ENCODE measurements at places on chromosomes 2 and 18.

- no peak for DNase-seq
Measured at GRCh38 chr2:126792993-126793392, 105.7 kb upstream of the TEX51 start.

DNA sequence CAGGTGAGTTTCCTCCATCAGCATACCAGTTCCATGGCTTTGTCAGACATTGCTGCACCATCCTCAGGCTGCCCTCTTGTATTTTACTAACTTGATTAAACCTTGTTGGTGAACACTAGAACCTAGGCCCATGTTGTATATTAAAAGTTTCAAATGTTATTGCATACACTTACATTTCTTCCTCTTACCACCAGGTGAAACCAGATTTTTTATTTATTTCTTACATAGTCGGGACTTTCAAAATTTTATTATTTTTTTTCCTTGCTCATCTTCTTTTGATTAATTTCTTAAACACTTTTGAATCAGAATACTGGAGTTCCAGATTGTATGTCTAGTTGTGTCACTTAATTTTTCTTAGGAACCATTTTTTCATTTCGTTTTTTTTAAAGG lies 5.9 kb downstream of the CERS6 start:
- DNase-seq, result no peak

DNA sequence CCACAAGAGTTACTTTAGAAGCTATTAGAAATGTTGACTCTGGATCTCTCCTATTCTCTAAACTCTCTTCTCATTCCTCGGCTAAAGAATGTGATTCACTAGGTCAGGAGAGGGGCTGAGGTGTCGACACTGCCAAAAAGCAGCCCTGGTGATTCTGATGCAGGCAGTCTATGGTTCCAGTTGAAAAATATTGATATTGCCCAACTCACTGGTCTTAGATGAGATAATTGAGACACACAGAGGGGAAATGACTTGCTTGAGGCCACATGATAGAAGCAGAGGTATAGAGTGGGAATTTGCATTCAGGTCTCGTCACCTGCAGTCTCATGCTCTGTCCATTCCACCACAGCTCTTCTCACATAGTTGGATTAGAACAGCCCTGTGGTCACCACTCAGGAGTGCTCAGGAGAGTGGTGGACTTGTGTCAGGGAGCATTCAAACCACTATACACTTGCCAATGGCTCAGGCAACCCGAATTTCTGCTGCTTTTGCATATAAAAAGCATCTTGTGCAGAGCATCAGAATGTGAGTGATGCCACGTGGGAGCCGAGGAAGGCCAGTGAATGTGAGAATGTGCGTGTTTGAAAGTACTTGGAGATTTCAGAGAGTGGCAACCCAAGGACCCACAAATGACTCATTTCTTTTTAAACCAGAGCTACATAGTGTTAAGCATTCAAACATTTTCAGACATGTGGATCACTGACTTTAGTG lies 65.1 kb upstream of the CTLA4 start:
- no peak for DNase-seq

- DNase-seq, result no peak
Measured at GRCh38 chr2:191287820-191288219, 42.6 kb downstream of the MYO1B start.

- no peak for DNase-seq
Measured at GRCh38 chr2:168622559-168622958, 166.5 kb downstream of the CERS6 start.

DNA sequence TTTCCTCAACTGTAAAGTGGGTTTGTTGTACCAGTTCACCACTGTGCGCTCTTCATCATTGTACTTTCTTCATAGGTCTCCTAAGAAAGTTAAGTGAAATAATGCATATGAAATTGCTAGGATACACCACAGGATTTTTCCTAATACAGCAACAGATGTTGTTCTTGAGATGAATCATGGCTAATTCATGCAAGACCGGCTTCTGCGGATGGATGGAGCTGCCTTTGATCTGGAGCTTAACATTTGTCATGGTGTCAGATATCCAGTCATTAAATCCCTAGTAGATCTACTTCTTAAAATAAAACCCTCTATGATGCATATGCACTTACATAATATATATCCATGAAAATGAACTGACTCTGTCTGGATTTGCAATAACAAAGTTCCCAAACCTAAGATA lies 114.1 kb downstream of the COL6A3 start:
- DNase-seq, result no peak

DNA sequence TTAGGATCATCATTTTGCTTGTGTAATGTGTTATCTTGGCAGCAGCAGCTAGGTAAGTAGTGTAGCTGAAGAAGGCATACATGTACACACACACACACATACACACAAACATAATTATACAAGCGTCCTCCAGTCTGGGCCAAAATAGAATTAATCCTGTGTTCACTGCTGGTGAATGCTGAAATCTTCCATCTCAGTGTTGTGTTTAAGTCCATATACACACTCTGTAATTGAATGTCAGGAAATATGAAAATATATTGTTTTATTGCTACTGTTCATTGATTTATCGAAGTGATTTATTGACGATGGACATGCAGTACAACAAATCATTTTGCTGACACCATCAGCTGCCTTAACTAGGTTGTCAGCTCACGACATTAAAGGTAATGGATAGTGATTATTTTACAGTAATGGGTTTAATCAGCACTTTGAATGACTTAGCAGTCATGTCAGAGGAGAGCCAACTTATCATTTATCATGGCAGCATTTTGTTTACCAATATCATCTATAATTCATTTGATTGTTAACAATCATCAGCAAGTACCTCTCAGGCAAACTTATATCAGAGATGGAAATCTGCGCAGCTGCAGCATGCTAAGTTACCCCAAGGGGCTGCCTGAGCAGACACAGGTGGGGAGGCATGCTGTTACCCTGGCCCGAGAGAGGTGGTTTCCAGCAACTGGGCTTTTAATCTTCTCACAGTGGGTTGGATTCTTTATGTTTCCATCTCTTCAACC lies 83.7 kb upstream of the FSHR start:
- DNase-seq, result no peak

- no peak for DNase-seq
Measured at GRCh38 chr2:138123741-138124140, 159.5 kb downstream of the HNMT start.

- no peak for DNase-seq
Measured at GRCh38 chr2:69315160-69315761, 71.8 kb downstream of the GFPT1 start.

DNA sequence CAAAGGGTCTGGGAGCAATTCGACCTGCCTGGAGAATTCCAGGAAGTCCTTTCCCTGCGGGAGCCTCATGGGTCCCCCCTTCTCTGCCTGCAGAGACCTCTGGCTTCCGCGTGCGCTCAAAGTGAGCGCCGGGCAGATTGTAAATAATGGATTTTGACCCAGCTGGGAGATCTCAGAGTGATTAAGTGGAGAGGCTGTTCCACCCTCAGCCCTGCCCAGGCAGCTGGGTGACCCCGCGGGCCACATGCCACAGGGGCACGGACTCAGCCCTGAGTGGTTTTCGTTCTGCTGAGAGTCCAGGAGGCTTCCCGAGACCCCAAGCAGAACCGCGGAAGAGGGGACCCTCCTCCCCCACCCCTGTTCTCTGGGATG lies 1.2 kb downstream of the KCNG2 start:
- no peak for DNase-seq

DNA sequence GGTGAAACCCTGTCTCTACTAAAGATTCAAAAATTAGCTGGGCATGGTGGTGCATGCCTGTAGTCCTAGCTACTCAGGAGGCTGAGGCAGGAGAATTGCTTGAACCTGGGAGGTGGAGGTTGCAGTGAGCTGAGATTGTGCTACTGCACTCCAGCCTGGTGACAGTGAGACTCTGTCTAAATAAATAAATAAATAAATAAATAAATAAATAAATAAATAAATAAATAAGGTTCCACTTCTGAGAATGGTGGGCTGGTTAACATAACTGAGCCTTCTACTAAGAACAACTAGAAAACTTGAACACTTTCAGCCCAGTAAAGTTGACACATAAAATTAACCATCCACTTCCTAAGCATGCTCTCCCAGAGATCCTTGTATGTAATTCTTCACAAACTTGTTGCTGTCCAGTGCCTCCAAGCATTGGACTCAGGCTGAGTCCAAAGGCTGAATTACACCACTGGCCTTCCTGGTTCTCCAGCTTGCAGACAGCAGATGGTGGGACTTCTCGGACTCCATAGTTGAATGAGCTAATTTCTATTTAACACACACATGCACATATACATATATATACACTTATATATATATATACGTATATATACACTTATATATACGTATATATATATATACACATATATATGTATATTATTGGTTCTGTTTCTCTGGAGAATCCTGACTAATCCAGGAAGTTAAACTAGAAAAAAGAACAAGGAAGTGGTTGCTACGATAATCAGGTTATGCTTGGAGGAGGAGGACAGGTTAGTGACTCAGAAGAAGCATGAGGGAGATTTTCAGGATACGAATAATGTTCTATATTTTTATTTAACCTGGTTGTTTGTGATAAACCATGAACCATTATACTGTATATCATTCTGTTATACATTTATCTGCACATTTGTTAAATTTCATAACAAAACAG lies 348.8 kb downstream of the METTL4 start:
- DNase-seq, result no peak
